Mucosa of descending colon (tissue), 3 donors: ENCODE measurements at places on chromosomes 6 and 20. TPM values are rescaled to one million over a fixed set of nuclear protein-coding genes. Genes with fewer than 3 reads are reported as not detected.
A peak's percentile ranks its signal among the peaks of the same experiment; 100 is the strongest.

DNA sequence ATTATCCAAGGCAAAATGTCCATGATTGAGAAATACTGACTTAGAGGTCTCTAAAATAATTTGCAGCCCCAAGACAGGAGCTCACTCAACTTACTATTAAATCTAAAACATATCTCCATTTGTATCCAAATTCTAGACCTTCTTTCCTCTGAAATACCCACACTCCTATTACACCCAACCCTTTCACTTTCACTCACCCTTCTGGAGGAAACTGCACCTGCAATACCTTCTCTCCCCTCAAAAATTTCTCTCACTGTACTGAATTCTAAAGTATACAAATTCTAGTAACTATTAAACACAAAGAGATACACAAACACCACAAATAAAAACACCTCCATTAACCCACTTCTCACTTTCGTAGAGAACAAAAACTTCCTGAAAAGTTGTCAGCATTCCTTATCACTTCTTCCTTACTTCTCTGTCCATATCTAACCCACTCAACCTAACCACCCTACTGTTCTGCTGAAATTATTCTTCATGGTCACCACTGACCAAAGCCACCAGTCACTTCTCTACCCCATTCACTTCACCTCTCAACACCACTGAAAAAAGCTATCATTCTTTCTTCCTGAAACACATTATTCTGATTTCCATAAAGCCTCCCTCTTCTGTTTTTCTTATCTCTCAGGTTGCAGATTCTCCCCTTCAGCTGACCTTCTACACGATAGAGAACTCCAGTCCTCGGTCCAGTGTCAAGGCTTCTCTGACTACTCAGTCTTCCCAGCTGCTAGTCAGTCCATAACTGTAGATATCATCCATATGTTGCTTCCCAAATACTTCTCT, 12.0 kb downstream of the LMBRD1 start:
- DNase-seq = no peak

DNA sequence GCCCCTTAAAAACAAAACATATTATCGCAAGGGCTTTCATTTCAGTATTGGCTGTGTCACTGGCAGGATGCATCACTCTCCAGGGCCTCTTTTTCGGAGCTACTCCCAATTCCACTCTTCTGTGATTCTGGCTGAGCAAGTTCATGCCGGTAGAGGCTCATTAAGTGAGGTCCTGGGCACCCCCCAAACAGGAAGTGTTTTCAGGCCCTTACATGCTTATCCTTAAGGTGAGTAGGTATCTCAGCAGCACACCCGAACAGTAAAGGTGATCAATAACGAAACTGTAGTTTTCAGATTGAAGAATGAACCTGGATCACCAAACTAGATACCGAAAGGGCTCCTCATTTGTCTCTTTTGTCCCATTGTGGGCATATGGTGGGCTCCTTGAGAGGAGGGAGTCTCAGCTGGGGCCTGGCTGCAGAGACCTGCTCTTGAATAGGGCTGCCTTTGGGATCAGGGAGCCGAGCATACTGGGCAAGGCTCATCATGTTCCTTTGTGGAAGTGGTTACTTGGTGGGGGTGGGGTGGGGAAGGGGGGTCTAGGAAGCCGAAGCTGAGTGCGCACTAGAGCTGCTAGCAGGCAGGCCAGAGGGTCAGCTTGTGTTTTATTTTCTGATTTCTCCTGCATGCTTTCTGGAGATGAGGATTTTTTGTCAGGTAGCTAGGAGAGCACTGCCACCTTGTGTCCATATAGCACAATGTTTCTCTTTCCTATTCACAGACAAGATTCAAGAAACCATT, 65.2 kb downstream of the CDS2 start:
- peak; percentile 67 for DNase-seq

DNA sequence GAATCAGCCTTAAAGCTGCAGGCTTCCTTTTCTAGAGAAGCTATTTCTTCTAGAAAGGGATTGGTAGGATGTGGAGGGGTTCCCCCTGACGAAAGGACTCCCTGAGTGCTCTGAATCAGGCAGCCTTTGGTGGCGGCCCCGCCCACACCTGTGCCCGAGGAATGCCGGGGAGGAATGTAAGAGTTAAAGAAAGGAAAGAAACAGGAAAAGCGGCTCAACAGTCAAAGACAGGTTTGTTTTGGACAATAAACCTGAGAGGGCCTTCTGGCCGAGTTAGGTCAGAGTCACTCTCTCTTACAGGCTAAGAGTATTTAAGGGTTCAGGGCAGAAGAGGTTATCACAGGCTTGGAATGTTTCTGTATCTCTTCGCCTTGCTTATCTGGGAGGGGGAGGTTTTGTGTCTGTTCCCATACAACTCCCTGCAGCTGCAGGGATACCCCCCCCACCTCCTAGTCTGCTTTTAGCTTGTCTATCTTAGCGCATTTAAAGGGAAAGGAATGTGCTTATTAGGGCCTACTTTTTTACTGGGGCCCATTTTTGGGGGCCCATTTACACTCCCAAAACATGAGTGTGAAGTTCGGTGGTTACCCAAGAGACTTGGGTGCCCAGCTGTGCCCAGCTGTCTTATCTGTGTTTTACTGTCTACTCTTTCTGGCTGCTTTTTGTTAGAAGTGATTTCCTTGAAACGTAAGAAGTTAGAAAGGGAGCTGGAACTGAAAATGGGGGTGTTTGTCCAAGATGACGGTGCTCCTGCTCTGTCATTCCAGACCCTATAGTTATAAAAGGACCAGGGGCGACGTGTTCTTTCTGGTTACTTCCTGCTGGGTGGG, 32.8 kb downstream of the DYNLT1 start:
- no peak for DNase-seq

DNA sequence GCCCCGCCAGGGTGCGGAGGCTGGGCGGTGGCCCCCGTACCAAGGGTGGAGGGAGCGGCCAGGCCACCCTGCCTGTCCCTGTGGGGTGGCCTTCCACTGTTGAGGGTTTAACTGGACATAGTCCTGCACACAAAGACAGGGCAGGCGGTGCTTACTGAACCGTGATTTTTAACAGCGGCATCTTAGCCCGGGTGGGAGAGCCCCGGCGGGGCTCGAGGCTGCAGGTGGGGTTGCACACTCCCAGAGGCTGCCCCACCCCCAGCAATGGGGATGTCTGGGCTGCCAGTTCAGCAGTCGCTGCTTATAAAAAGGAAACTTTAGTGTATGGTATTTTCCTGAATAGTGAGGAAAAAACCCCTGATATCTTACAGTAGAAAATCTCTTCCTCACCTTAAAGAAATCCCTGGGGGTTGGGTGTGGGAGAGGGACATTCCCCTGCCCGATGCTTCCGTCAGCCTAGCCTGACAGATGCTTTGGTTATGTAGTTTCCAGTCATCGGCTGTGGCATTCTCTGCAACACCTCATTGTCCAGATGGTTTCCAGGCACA, 79.4 kb downstream of the IRF4 start:
- no peak for DNase-seq

DNA sequence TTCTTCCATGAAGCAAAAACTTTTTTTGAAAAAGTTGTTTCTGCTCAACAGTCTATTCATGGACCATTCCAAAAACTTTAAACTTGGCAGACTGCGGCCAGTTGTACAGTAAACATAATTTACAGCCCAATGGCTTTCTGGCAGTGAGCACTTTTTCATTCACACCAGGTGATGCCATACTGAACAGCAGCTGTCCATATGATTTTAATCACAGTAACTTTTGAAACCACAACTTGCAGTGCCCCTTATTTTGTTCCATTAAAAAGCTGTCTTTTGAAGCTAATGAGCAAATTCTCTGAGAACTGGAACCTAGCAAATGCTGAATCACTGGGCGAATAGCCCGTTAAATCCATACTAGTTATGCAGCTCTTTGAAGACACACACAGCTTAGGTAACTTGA, 576.6 kb downstream of the PTPRT start:
- no peak for DNase-seq

ADGB gene
- 2.1 TPM for total RNA-seq
